ENCODE measurements at places on chromosomes 7 and 10.

- no peak for DNase-seq
Measured at GRCh38 chr7:54898659-54899340, 120.0 kb upstream of the EGFR start.

DNA sequence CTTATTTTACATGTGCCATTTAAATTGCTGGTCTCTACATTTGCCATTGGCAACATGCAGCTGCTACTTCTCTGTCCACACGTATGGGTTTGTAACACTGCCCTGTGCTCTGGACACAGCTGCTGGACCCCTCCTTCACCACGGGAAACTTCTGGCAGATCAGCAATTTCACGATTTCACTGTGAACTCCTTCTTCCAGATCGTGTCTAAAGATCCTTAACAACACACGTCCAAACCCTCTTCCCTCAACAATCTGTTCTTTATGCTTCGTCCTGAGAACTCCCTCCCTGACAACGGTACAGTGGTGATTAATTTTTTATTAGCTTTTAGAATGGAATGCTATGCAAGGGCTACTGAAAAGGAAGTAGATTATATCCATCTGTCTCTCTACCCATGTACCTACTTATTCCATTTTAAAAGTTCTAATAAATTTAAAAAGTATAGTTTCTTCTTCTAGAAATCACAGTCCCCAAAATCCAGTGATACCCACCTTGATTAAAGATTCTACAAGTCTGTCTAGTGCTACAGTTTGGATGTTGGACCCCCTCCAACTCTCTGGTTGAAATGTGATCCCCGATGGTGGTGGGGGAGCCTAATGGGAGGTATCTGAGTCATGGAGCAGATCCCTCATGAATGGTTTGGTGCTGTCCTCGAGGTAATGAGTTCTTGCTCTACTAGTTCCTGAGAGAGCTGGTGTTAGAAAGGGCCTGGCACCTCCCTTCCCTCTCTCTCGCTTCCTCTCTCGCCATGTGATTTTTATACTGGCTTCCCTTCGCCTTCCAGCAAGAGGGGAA lies 81.0 kb downstream of the KIAA1549 start:
- peak; percentile 42 for DNase-seq

GRCh38 chr10:132223156-132223590 lies 36.4 kb downstream of the DPYSL4 start:
- peak; percentile 80 for DNase-seq

DNA sequence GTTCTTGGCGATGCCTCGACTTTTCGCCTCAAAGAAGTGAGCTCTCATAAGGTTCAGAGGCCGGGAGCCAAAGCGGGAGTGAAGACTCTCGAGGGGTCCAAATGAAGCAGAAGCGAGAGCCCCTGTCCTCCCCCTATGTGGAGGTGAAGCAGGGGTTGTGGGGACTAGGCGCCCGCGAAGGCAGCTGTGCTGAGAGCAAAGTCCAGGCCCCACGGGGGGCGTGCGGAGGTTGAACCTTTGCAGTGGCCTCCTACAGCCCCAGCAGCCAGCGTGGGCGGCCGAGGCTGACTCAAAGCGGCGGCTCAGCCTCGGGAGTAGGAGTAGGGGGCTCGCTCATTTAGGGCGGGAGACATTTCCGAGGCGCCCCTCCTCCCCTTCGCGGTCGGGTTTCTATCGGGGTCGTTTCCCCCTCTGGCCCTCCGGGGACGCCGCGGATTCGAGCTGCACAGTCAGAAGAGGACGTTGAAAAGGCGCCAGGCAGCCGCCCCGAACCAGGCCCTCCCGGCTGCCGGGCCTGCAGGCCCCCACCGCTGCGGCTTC lies 553 bp upstream of the ADD3 start:
- no peak for DNase-seq

DNA sequence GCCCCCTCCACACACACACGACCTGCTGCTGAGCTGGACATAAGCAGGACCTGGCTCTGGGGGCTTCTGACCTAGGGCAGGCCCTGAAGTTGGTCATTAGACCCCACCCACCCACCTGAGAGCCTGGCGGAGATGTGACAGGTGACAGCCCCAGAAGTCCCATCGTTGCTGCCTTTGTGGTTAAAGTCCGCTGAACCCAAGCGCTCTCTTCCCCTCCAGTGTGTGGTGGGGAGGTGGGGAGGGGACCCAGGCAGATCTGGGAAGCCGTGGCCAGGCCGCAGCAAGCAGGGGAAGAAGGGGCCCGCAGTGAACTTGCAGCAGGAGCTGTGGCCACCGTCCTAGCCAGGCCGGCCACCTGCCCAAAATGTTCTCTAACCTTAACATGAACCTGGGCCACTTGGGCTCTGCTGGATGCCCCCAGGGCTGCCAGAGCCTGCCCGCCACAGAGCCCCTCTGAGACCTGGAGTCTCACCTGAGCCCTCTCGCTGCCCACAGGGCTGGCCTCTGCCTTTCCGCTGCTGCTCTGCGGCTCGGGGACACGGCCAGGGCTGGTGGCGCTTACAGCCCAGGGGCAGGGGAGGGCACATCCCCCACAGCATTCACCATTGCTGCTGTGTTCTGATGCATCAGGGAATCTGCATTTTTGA lies 65.1 kb downstream of the LHPP start:
- DNase-seq, result no peak

DNA sequence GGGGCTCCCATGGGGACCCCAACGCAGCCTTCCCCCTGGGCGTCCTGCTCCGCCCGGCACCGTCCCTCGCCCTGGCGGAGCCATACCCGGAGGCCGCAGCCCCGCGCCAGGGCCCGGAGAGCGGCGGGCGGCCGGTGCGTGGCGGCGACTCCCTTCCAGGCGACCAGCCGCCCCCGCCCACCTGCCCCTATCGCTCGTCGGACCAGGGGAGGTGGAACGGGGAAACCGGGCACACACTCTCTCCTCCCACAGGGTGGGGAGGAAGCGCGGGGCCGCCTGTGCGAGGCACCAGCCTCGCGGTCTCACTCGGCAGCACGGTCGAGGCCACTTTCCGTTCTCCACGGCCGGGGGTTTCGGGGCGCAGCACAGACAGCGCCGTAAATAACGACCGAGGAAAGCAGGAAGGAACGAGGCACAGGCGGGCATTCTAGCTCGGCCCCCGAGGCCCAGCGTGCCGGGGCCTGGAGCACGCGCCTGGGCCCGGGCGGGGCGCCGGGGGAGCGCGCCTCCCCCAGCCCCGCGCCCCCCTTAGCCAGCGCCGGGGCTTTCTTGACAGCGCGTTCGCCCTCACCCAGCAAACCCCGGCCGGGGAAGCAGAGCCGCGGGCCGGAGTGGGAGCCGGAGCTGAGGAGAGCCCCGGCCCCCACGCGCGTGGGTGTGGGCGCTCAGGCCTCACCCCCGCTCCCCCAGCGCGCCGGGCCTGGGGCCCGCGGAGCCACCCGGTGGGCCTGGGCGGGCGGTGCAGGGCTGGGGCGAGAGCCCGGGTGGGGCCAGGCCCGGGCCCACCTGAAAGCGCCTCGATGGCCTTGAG lies 936 bp downstream of the IGF2BP3 start:
- DNase-seq, result peak; percentile 20

DNA sequence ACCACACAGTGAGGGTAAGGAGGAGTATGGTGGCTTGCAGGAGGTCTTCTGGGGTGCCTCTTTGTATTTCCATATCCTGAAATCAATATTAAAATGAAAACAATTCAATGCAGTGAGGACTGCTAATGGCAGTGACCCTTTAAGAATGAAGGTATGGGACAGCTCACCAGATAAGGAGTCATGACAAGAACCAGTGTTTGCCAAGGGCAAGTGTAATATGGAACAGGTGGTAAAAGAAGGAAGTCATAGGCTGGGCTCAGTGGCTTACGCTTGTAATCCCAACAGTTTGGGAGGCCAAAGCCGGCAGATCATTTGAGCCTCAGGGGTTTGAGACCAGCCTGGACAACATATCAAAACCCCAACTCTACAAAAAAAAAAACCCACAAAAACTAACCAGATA lies 20.0 kb upstream of the LIPA start:
- no peak for DNase-seq

- no peak for DNase-seq
Measured at GRCh38 chr10:123451618-123452245, 214.4 kb upstream of the GPR26 start.

DNA sequence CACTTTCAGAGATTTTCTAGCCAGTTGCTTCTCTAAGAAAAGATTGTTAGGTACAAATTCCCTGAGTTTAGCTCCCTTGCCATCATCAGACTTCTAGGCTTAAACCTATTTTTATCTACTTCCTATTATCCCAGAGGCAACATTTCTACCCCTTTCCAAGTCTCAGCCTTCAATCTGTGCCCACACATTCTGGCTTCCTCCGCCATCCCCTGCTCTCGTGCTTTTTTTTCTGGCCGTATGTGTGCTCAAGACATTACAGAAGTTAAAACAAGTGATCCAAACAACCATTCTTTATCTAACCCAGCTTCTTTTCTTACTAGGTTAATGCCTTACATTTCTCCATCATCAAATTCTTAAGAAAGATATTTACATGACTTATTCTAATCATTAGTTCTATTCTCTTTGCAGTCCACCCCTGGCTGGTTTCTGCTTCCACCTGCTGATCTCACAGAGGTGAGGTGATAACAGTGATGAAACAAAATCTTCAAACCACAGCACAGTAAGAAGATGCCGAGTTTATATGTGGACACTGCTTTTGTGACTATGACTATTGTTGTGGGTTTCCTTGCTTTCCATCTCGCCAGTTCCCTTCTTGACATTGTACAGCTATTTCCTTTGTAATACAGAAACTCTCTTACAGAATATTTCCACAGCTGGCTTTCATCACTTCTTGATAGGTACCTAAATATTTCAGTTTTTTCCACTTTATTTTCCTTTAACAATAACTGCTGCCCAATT lies 18.3 kb upstream of the CDK6 start:
- no peak for DNase-seq

GRCh38 chr10:23994459-23995046 lies 214.4 kb upstream of the KIAA1217 start:
- DNase-seq, result peak; percentile 63

GRCh38 chr10:121282797-121283515 lies 315.3 kb downstream of the FGFR2 start:
- no peak for DNase-seq
